ENCODE measurements at places on chromosomes 11 and 22. TPM values are rescaled to one million over a fixed set of nuclear protein-coding genes. Genes with fewer than 3 reads are reported as not detected.

OR51B2 gene
- not detected for total RNA-seq

GRCh38 chr11:57473285-57473841 is 13.0 kb downstream of the RTN4RL2 start:
- H3K27ac ChIP-seq, result no peak overlapping the region
- peaks cover 63% of the 10 kb centered on the region for H3K27me3 ChIP-seq
- no peak overlapping the region for H3K4me3 ChIP-seq
- DNase-seq, result no peak
- no peaks in the 10 kb centered on the region for H3K4me1 ChIP-seq
- H3K36me3 ChIP-seq, result no peaks in the 10 kb centered on the region

DNA sequence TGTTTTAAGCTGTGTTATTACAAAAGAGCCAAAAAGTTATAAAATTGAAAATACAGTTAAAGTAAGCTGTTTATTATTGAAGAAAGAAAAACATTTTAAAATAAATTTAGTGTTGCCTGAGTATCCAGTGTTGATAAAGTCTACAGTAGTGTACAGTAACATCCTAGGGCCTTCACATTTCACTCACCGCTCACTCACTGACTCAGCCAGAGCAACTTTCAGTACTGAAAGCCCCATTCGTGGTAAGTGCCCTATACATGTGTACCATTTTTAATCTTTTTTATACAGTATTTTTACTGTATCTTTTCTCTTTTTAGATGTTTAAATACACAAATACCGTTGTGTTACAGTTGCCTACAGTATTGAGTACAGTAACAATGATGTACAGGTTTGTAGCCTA is 35.0 kb downstream of the POLD3 start:
- no peak for DNase-seq
- H3K27me3 ChIP-seq, result no peaks in the 10 kb centered on the region
- H3K36me3 ChIP-seq, result peaks cover 20% of the 10 kb centered on the region

- H3K27me3 ChIP-seq, result no peaks in the 10 kb centered on the region
- no peak overlapping the region for H3K4me3 ChIP-seq
Observed at GRCh38 chr22:19040391-19040861, 81.8 kb downstream of the DGCR2 start.

- no peak overlapping the region for H3K4me3 ChIP-seq
- H3K36me3 ChIP-seq, result peaks cover 1% of the 10 kb centered on the region
- no peaks in the 10 kb centered on the region for H3K27me3 ChIP-seq
- peaks cover 19% of the 10 kb centered on the region for H3K4me1 ChIP-seq
- no peak for DNase-seq
Observed at GRCh38 chr11:7590529-7590928, 76.7 kb downstream of the PPFIBP2 start.

OR10D3 gene
- total RNA-seq, result not detected

DCUN1D5 gene
- 35.9 TPM for total RNA-seq

GRCh38 chr11:27159335-27159679 is 118.7 kb downstream of the BBOX1 start:
- no peak overlapping the region for H3K27ac ChIP-seq
- H3K4me1 ChIP-seq, result peaks cover 3% of the 10 kb centered on the region
- H3K27me3 ChIP-seq, result peaks cover 7% of the 10 kb centered on the region
- H3K36me3 ChIP-seq, result peaks cover 3% of the 10 kb centered on the region
- no peak for DNase-seq
- no peak overlapping the region for H3K4me3 ChIP-seq

GRCh38 chr22:39317084-39317774 is 2.2 kb downstream of the RPL3 start:
- H3K27ac ChIP-seq, result peak overlapping the region; percentile 100
- H3K36me3 ChIP-seq, result peaks cover 49% of the 10 kb centered on the region
- peaks cover 39% of the 10 kb centered on the region for H3K4me1 ChIP-seq
- peak overlapping the region; percentile 100 for H3K4me3 ChIP-seq

MS4A15 gene
- total RNA-seq, result not detected

GRCh38 chr11:23590596-23591308 is 730.5 kb upstream of the CCDC179 start:
- H3K4me1 ChIP-seq, result peaks cover 2% of the 10 kb centered on the region
- no peaks in the 10 kb centered on the region for H3K36me3 ChIP-seq
- no peak overlapping the region for H3K4me3 ChIP-seq
- H3K27me3 ChIP-seq, result no peaks in the 10 kb centered on the region
- H3K27ac ChIP-seq, result no peak overlapping the region

DNA sequence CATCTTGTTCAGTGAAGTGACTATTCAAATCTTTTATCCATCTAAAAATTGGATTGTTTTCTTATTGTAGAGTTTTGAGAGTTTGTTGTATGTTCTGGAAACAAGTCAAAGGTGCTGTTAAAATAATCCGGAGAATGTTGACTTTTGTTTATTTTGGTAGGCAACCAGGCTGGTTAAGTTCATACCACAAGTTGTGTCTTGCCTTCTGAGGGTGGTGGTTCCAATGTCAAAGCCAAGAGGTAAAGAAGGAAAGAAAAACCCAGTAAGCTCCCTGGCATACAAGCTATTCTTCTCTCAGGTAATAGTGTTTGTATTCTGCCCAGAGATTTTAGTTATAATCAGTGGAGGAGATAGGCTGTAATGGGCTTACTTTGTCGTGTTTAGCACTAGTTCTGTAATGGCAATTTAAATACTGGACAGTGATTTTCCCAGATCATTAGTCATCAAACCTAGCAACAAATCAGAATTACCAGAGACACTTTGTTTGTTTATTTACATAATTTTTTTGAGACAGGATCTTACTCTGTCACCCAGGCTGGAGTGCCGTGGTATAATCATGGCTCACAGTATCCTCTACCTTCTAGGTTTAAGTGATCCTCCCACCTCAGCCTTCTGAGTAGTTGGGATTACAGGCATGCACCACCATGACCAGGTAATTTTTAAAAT is 15.1 kb upstream of the CSRP3 start:
- H3K27ac ChIP-seq, result no peak overlapping the region
- no peak overlapping the region for H3K4me3 ChIP-seq
- no peaks in the 10 kb centered on the region for H3K36me3 ChIP-seq
- H3K27me3 ChIP-seq, result peaks cover 56% of the 10 kb centered on the region

DNA sequence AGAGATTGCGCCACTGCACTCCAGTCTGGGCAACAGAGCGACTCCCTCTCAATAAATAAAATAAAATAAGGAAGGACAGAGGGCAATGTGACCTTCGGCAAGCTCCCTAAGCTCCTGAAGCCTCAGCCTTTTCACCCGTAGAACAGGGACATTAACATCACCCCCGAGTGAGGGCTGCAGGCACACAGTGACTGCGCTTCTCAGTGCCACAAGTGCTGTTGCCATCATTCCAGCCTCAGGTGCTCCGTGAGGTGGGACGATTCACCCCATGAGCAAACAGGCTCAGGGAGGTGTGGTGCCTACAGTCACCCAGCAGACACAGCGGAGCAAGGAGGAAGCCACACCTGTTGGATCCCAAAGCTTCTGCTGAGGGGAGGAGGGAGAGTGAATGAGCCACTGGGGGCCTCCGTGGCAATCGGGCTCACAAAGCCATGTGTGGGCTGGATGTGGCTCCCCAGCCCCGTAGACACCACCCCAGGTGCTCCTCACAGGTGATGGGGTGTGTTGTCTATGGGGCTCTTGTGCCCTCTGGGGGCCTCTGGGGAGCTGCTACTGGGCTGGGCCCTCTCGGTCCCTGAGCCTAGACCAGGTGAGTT is 9.1 kb upstream of the TCF20 start:
- peaks cover 4% of the 10 kb centered on the region for H3K4me1 ChIP-seq
- H3K27me3 ChIP-seq, result peaks cover 43% of the 10 kb centered on the region
- H3K36me3 ChIP-seq, result peaks cover 5% of the 10 kb centered on the region
- H3K27ac ChIP-seq, result no peak overlapping the region
- DNase-seq, result no peak
- H3K4me3 ChIP-seq, result no peak overlapping the region

- peaks cover 9% of the 10 kb centered on the region for H3K4me1 ChIP-seq
- H3K27ac ChIP-seq, result no peak overlapping the region
- H3K36me3 ChIP-seq, result peaks cover 3% of the 10 kb centered on the region
- H3K27me3 ChIP-seq, result no peaks in the 10 kb centered on the region
- H3K4me3 ChIP-seq, result no peak overlapping the region
Observed at GRCh38 chr11:36211761-36212430, 77.3 kb downstream of the COMMD9 start.

GRCh38 chr11:34904421-34904955 is 11.7 kb downstream of the APIP start:
- no peak overlapping the region for H3K4me3 ChIP-seq
- H3K36me3 ChIP-seq, result peaks cover 45% of the 10 kb centered on the region
- H3K27ac ChIP-seq, result no peak overlapping the region
- H3K4me1 ChIP-seq, result no peaks in the 10 kb centered on the region
- no peaks in the 10 kb centered on the region for H3K27me3 ChIP-seq
- DNase-seq, result no peak

All from progenitor cell of endocrine pancreas (in vitro differentiated cells).